T-cell (primary cell): ENCODE measurements at places on chromosomes 3 and 15. TPM values are rescaled to one million over a fixed set of nuclear protein-coding genes. Genes with fewer than 3 reads are reported as not detected.

GRCh38 chr15:53658827-53659555 is 100.5 kb downstream of the WDR72 start:
- H3K27me3 ChIP-seq, result no peaks in the 10 kb centered on the region
- H3K27ac ChIP-seq, result no peak overlapping the region
- DNase-seq, result no peak
- no peaks in the 10 kb centered on the region for H3K4me1 ChIP-seq

GRCh38 chr3:169350228-169350627 is 313.3 kb downstream of the MECOM start:
- no peak overlapping the region for H3K4me3 ChIP-seq
- no peak overlapping the region for H3K27ac ChIP-seq
- H3K36me3 ChIP-seq, result no peaks in the 10 kb centered on the region
- no peaks in the 10 kb centered on the region for H3K4me1 ChIP-seq
- no peak for DNase-seq
- H3K27me3 ChIP-seq, result peaks cover 2% of the 10 kb centered on the region

DNA sequence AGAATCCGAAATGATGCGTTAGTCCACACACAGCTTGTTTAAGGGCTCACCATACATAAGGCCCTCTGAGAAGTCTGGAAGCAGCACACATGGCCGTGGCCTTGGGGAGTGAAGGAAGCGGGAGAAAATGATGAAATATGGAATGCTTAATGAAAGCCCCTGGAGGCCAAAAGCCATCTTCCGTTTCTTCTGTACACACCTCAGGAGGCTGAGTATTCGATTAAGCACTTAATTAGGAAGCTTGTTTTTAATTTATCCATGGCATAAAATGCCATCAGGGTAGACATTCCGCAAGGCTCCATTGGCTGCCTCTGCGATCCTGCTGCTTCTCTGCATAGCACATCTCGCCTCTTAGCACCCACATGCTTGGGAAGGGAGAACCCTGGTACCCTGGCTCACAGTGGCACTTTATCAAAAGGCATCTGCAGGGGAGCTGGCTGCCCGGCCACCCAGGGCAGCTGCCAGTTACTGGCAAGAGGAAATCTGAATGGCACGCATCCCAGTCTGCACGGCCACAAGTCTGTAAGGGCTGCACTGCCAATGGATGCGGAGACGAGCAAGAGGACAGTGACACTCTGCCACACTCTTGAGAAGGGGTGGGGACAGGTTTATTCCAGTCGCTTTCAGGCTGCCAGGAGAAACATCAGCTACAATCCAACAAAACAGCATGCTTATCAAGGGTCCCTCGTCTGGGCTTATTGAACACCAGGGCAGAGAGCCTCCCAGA is 356.2 kb downstream of the OCA2 start:
- no peaks in the 10 kb centered on the region for H3K36me3 ChIP-seq
- H3K4me1 ChIP-seq, result no peaks in the 10 kb centered on the region
- H3K27ac ChIP-seq, result no peak overlapping the region
- H3K27me3 ChIP-seq, result no peaks in the 10 kb centered on the region

GRCh38 chr15:96117270-96117669 is 213.2 kb upstream of the NR2F2 start:
- no peak overlapping the region for H3K27ac ChIP-seq
- H3K4me3 ChIP-seq, result no peak overlapping the region
- H3K36me3 ChIP-seq, result no peaks in the 10 kb centered on the region
- no peak for DNase-seq

- no peaks in the 10 kb centered on the region for H3K27me3 ChIP-seq
- H3K36me3 ChIP-seq, result no peaks in the 10 kb centered on the region
- no peak for DNase-seq
- no peak overlapping the region for H3K27ac ChIP-seq
- H3K4me1 ChIP-seq, result no peaks in the 10 kb centered on the region
These were observed 40.7 kb downstream of the SERPINI1 start for GRCh38 chr3:167776066-167776685.

The ACTR8 gene
- 35.2 TPM for total RNA-seq
